NCI-H226 (cell line): ENCODE measurements at places on chromosomes 2 and 18.

- DNase-seq: no peak
Observed at GRCh38 chr2:136242687-136243277, 124.8 kb upstream of the CXCR4 start.

DNA sequence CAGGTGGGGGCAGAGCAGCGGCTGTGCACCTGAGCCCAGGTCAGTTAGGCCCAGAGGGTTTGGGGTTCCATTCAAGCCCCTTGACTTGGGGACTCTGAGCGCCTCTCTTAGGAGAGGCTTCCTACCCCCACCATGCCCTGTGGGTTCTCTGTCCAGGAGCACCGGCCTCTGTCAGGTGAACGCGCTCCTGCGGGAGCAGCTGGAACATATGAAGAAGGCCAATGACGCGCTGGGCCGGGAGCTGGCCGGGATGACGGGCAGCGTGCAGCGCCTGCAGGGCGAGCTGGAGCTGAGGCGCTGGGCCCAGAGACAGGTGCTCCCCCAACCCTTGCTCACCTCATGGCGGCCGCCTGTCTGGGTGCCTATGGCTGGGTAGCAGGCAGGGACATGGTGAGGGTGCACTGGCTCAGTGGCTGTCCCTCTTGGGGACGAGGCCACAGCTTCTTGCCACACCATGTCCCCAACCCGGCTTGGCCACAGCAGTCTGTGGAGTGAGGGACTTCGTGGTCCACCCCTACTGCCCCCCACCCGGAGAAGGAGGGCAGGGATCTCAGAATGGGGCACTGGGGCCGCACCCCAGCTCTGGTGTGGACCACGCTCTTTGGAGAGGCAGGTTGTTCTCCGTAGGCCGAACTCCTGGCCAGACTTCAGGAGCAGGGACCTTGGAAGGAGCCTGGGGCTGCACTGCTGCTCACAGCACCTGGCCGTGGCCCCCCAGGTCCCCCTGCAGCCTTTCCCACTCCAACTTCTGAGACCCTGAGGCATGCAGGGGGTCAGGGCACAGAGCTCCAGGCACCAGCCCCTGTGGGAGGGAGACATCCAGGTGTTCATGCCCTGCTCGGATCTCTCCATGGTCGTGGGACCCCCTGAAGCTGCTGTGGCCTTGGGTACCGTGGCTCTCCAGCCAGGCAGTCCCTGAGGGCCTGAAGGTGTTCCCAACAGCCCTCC is 19.7 kb downstream of the CROCC2 start:
- no peak for DNase-seq

DNA sequence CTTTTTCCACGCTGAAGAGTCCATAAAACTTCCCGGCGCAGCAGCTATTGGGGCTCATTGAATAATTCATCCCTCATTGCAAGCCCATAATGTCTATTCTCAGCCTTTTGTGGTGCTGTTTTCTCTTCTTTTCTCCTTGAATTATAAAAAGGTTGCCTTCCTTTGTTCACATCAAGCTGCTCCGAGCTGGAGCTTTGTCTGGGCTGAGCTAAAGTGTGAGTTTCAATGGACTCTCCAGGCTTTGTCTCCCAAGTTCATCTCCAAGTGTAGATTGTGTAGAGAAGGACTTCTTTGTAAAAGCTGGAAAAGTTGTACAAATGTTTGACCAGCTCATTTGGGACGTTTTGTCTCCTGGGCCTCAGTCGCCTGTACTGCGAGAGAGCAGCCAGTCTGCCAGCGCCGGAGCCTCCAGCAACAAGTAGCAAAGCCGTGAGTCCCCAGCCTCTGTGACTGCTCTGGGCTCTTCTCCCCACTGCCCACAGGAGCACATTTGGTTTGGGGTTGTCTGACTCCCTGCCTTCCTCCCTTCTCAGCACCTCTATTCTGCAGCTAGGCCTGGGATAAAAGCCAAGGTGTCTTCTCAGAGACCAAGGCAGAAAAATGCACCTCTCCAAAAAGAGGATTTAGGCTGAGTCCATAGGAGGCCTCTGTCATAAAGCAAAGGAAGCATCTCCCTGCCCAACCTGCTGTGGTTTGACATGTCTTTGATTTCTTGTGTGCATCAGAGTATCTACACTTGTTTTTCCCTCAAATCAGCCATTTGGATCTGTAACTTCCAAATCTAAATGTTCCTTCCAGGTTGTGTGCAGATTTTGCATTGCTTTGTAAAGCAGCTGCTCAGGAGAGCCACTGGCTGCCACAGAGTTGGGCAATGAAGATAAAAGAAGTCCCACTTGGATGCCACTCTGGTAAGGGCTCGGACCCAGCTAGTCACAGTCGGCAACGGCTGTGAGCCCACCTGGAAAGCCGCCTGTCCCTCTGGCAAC is 6.4 kb downstream of the PAX3 start:
- no peak for DNase-seq

DNA sequence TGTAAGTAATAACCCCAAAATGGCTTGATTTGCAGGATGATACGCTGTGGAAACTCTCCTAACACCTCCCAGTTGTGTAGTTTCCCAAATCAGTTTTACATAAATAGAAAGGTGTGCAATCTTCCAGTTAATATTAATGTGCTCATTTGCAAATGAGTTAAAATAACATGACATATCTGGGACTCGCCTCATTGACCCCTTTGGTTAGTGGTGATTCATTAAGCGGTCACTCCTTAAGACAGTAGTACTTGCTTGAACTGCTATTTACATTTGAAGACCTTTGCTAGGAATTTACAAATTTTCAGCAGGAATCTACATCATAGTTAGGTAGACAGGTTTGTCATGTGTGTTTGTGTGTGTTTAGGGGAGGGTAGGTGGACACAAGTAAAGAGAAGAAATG is 1367.7 kb upstream of the CELF4 start:
- DNase-seq: no peak

DNA sequence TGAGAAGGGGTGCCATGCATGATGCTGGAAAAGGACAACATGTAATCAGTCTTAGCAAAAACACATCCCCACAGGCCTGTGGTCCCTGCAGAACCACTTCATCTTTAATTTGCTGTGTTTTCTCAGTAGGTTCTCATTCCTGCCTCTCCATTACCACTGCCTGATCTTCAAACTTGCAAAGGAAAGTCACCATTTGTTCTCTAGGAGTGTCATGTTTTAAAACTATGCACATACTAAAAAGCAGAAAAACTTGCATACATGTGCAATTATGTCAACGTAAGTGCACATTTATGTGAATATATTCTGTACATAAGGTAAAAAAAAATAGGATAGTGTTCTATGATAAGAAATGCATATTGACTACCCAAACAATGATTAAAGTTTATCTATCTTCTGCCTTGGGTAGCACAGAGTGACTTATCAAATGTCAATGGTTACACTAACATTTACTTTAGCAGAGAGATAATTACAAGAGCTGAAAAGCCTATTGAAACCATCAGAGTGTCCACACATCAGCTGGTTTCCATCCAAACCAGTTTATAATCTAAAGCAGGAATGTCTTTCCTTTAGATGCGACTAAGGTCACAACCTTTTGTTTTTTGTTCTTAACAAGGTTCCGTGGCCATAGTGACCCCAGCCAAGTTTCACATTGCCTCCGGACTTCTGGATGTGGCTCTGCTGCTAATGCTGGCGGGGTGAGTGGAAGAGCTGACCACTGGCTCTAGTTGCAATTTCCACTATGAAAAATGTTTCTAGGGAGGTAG is 58.7 kb upstream of the RMDN2 start:
- no peak for DNase-seq

DNA sequence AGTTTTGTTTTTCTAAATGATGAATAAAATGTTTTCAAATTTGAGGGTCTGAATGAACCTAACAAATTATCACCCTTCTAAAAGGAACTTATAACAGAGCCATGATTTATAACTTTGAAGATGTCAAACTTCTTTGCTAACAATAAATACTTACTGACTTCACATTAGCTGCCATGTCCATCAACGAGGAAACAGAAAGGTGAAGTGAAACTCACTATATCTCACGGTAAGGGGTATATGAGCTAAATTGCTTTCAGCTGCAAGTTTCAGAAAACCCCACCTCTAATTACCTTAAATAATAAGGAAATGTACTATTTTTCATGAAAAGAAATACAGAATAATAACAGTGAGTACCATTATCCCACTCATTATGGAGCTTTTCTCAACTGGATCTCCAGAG is 350.8 kb upstream of the NT5C1B start:
- DNase-seq: no peak
